ENCODE measurements at places on chromosomes 3 and 15.

DNA sequence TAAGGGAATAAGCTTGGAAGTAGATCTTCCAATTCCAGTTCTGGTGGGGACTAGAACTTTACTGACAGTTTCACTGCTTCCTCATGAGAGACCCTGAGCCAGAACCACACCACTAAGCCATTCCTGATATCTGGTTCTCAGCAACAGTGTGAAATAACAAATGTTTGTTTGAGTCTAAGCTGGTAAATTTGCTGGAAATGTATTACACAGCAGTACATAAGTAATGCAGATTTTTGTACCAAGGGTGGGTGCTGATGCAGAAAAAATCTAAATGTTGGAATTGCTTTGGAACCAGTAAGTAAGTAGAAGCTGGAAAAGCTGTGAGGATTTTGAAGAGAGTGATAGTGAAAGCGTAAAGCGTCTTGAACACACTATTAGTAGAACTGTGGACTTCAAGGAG, 14.4 kb upstream of the AKAP13 start:
- no peak for DNase-seq

DNA sequence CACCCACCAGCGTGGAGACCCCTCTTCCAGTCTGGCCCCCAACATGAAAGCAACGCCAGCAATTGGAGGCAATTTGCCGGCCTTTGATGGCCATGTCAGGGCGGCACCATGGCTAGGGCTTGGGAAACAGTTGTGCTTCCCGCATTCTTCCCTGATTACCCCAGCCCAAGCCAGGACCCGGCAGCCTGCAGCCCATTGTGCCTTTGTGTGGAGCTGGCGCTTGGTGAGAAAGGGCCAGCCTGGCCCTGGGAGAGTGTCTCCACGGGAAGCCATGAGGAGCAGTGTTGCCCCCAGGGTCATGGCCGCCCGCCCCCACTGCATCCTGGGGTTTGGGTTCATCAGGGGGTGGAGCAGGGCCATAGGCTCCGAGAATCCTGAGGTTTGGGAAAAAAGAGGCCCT, 66.0 kb downstream of the DNAJB8 start:
- DNase-seq = no peak

GRCh38 chr3:180048103-180048502, 11.4 kb upstream of the PEX5L start:
- no peak for DNase-seq

- DNase-seq = no peak
Observed at GRCh38 chr3:175416600-175416999, 557.5 kb downstream of the NAALADL2 start.

Measured in activated CD4-positive, alpha-beta memory T cell treated with anti-CD3 and anti-CD28 coated beads for 36 hours (primary cell).